ENCODE measurements at places on chromosomes 1 and 21.

GRCh38 chr1:30032302-30032701 is 691.1 kb downstream of the MATN1 start:
- no peak for DNase-seq

- no peak for DNase-seq
These were observed 271.8 kb downstream of the RRAGC start for GRCh38 chr1:38587766-38588165.

DNA sequence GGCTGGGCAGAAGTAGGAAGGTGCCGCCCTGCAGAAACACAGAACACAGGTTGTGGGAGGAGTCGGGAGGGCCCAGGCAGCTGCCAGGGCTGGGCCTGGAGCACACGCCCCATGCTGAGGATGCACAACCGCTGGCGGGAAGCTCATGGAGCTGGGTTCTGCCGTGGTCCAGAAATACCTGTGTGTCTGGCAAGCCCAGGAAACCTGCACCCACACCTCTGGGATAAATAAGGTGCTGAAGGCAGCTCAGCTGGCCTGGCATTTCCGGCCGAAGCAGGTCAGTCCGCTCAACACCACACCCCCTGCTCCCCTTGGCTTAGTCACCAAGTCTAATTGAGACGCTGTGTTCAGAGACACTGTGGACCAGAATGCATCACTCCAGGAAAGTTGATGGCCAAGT is 32.1 kb downstream of the CTNNBIP1 start:
- DNase-seq: no peak

GRCh38 chr1:101509370-101509769 is 272.6 kb downstream of the S1PR1 start:
- DNase-seq: no peak

- no peak for DNase-seq
These were observed 7.5 kb downstream of the GPR153 start for GRCh38 chr1:6253380-6253779.

DNA sequence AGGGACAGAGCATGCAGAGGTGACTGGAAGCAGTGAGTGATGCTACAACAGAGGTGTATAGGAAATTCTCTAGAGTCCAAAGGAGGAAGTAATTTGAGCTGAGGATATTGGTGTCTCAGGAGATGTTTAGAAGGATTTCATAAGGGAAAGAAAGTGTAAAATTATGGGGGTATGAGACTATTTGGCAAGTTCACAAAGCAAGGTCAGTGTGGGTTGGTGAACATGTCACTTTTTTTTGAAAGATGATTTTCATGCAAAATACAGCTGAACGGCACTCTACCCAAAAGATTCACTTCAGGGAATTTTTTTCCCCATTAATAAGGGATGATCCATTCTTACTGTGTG is 24.1 kb downstream of the HMGCS2 start:
- DNase-seq: no peak

DNA sequence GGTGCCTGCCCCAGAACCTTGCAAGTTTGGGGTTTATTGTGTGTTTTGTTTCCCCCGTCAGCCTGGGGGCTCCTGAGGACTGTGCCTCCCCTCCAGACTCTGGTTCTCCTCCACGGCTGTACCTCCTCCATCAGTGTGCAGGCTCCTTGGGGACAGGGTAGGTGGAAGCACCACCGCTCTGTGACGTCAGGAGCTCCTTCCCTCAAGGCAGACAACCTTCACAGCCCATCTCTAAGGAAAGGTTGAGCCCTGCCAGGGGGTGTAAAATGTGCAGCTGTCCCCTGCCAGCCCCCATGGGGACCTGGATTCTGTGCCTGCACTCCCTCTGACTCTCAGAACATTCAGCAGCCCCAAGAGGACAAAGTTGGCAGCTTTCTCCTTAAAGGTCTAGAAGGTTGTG is 465 bp upstream of the HSPB7 start:
- no peak for DNase-seq

DNA sequence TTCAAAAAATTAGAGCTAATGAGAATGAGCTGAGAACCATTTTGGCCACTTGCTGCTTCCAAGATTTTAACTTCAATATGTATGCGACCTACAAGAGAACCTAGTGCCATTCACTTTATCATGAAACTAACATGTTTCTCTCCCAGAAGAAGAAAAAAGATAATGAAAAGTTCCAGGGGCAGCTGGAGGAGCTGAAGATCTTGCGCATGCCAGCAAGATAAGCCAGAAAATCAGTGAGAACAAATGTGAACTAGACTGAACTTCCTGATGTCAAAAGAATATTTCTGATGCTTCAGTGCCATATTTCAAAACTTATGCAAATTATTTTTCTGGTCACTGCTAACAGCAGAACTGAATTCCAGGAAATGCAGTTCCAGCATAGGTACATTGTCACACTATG is 1265.1 kb downstream of the BRINP3 start:
- DNase-seq: no peak

DNA sequence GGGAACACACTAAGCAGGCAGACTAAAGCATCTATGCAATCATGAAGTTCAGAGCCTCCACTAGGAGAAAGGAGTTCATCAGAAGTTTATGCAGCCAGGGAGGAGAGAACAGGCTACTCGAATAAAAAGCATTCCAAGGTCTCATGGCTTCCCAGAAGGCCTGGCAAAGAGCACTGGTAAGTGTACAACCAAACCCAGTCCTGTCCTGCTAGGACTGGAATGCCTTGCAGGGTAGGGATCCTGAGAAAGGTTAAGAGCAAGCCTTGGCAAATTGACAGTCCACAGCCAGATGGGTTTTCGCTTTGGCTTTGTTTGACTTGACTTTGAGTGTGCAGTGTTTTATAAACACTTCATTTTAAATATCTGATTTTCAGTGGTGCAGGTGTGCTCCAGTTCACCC is 133.6 kb upstream of the ATP1B1 start:
- no peak for DNase-seq

DNA sequence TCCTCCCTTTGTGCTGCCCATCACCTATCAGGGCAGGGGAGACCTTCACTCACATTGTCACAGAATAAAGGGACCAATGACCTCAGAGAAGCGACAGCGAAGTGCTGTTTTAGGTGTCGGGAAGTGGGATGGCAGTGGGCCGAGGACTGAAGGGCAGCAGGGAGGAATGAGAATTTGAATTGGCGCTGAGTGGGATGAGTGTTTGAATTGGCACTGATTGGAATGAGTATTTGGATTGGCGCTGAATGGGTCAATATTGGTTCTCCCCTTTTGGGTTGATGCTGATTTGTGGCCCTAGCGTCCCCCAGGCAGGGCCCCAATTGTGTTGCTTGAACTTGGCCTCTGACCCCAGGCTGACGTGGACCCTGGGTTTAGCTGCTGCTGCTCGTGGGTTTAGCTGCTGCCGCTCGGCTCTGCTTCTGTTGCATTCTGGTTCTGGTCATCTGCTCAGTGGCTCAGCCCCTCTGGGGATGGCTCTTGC is 12.4 kb upstream of the UMODL1 start:
- no peak for DNase-seq

- DNase-seq: no peak
These were observed 925 bp downstream of the TNNI1 start for GRCh38 chr1:201420608-201421002.

DNA sequence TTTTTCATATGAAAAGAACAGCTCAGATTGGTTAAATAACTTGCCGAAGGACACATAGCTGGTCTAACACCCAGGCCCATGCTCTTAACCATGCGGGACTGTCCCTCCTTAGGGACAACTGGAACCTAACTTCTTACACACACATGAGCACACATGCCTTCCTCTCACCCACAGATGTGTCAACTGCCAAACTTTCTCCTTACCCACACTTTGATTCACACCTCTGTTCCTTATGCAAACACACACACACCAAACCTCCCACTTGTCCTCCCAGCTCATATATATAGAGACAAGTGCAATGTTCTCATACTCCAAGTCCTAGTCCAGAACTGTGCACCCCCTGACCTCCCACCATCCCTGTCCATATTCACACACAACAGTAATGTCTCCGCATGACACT is 4.3 kb downstream of the RAB25 start:
- DNase-seq: no peak

- no peak for DNase-seq
These were observed 71.5 kb upstream of the BCL10 start for GRCh38 chr1:85347908-85348307.

DNA sequence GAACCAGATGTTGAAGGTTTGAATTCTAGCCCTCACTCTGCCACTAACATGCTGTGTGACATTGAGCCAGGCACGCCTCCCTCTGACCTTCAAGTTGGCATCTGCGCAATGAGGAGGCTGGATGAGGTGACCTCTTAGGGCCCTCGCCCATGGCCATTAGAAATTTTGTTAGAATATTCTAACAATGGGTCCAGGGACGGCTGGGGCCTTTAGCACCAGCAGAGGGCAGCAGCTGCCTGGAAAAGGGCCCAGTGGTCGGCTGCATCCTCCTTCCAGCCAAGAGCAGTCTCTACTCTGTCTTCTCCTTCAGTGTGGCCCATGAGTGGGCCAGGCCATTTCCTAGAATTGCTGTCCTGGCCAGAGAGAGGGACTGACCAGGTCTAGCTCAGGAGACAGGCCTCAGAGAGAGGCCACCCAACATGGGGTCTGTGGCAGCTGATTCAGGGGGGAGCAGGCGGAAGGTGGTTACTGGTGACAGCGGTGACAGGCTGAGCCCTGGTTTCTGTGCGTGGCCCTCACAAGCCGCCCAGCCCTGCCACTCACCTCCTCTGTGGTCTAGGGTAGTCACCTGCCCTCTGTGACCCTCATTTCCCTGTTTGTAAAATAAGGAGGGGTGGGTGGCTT is 101.3 kb upstream of the ACTL8 start:
- DNase-seq: no peak

DNA sequence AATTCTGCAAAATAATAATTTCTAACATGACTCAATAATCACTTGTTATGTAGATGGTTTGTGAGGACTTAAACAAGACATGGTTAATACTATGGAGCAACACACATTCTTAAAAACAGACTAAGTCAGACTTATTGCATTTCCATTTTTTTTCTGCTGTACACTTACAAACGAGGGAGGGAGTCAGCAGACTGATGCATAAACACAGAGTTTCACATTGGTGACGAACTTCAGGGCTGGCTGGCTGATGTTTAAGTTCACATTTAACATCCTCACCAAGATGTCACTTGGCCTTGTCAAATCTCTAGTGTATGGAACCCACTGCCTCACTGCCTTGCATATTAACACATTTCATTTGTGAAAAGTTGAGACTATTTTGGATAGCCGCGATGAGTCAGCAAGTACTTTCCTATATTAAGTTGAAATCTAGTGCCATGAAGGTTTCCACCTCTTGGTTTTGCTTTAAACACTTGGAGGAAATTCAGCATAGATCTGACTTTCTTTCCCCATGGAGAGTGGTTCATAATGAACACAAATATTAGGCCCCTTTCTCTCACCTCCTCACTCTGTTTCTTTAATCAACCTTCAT is 337.5 kb upstream of the RUNX1 start:
- no peak for DNase-seq

DNA sequence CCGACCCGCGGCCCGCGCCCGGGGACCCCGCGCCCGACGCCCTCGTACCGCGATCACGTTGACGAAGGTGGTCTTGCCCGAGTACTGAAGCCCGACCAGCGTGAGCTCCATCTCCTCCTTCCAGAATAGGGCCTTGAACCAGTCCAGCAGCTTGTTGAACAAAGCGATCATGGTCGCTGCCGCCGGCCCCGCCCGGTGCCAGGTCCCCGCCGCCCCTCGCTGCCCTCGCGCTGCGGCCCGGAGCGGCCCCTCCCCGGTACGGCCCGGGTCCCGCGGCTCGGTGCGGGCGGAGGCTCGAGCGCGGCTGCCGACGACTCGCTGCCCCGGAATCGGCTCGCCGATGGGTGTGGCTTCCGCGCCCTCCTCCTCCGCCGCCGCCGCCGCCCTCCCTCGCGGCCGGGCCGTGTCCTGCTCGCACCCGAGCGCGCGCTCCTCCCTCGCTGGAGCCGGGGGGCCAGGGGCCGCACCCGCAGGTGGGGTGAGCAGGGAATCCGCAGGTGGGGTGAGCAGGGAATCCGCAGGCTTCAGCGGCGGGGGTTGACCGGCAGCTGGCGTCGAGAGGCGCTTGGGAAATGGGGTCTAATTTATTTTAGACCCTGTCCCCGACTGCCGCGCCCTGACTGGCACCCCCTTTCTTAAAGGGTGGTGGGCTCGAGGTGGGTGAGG is at the start of gene ARL8A:
Gene ARL8A, minus strand, starts transcription at position 336 of the 666 bp plus-strand sequence. Its CDS starts 165 bp downstream, at position 171.
- peak; percentile 72 for DNase-seq

DNA sequence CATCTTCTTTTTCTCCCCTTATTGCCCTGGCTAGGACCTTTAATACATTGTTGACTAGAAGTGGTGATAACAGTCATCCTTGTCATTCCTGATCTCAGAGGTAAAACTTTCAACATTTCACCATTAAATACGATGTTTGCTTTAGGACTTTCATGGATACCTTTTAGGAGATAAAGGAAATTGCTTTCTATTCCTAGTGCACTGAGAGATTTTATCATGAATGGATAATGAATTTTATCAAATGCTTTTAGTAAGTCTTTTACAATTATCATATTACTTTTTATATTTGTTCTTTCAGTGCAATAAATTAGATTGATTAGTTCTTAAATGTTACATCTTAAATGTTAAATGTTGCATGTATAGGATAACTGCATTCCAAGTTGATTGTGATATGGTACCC is 147.2 kb upstream of the SERTAD4 start:
- DNase-seq: no peak

DNA sequence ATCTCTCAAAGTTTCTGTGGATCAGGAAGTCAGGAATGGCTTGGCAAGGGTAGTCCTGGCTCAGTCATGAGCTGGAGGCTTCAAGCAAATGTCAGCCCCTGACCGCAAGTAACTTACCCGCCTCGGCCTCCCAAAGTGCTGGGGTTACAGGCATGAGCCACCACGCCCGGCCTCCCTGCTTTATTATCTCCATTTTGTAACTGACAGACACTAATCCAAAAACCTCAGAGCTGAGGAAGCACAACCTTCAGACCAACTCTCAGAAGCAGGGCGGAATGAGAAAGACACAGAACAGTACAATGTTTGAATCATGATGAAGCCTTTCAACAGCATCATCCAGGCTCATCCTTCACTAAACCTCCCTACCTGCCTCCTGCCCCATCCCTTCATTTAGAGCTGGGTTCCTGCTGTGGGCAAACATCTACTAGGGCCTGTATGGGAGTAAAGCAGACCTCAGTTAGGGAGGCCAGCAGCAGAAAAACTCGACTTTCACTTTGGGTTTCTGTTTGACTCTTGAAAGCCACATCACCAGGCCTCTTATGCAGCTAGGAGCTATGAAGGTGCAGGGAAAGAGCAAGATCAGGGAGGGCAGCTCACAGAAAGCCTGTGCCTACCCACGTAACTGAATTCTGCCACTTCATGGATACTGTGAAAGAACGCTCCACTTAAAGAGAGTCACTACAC is 84.4 kb upstream of the RAB4A start:
- peak; percentile 22 for DNase-seq

DNA sequence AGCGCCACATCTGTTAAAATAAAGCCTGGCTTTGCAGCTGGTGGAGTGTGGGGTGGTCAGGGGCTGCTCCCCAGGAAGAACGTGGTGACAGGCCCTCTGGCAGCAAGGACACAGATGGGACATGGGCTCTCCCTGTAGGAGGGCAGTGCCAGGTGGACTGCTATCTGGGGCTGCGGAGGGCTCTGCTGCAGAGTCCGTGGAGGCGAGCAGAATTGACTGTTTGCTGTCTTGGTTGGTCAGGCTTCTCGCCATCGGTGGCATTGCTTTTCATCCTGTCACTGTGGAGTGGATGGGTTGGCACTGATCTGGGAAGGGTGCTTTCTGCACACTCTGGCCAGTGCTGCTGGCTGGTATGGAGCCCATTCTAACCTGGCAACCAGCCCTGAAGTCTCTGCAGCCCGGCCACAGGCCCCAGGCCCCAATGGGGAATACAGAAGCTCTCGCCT is 103.0 kb downstream of the LAMC2 start:
- DNase-seq: no peak

- DNase-seq: no peak
These were observed 15.5 kb upstream of the NPPB start for GRCh38 chr1:11874258-11874562.

Measured in activated naive CD4-positive, alpha-beta T cell treated with anti-CD3 and anti-CD28 coated beads, Interleukin-2, amount 50 U/mL, for 72 hours (primary cell).